ENCODE measurements at places on chromosomes 13 and 19.
A peak's percentile ranks its signal among the peaks of the same experiment; 100 is the strongest.

- DNase-seq: no peak
These were observed 13.2 kb downstream of the MED4 start for GRCh38 chr13:48081739-48082138.

DNA sequence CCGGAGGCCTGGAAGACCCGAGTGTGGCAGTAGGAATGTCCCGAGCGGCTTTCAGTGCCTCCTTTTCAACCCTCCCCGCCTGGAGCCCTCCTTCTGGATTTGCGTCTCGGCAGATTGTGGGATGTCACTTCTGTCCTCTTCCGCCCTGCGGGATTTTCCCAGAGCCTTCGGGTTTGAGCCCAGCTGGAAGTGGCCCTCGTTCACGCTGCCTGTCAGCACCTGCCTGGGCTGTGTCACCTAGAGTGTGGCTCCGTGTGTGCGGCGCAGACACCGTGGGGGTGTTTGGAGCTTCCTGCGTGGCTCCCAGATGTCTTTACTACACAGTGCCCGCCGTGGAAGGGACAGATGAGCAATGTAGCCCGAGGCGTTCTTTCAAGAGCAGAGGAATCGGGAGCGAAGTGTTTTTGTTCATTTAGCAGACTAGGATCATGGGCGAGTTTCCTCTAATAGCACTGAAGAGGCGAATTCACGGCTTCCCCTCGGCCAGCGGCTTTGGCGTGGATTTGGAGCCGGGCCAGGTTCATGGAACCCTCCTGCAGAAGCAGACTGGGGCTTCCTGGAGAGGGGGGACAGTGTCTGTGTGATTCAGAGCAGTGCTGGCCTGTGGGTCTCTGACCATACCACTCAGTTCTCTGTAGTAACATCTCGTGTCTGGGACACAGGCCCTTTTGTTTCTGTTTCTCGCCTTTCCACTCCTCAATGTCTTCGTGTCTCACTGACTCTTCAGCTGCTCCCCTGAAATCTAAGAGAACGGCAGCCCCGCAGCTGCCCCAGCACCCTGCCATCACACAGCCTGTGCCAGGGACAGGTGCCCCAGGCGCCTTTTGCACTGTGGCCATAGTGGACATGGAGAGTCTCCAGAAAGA lies 68.0 kb downstream of the KDM4B start:
- DNase-seq: no peak

DNA sequence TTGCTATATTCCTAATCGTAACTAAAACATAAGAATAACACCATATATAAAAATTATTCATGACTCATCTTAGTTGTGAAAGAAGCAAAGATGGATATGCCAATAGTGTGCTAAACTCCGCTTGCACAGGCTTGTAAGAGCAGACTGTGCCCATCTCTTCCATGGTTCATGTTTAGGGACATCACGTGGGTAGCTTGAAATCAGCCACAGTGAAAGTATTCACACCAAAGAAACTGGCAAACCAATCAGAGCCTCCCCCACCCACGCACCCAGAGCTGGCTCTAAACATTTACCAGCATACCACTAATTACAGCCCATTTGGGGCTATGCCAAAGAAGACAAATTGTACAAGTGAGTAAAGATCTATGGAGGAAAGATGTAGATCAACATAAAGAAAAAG lies 147.5 kb downstream of the DIAPH3 start:
- DNase-seq: no peak

DNA sequence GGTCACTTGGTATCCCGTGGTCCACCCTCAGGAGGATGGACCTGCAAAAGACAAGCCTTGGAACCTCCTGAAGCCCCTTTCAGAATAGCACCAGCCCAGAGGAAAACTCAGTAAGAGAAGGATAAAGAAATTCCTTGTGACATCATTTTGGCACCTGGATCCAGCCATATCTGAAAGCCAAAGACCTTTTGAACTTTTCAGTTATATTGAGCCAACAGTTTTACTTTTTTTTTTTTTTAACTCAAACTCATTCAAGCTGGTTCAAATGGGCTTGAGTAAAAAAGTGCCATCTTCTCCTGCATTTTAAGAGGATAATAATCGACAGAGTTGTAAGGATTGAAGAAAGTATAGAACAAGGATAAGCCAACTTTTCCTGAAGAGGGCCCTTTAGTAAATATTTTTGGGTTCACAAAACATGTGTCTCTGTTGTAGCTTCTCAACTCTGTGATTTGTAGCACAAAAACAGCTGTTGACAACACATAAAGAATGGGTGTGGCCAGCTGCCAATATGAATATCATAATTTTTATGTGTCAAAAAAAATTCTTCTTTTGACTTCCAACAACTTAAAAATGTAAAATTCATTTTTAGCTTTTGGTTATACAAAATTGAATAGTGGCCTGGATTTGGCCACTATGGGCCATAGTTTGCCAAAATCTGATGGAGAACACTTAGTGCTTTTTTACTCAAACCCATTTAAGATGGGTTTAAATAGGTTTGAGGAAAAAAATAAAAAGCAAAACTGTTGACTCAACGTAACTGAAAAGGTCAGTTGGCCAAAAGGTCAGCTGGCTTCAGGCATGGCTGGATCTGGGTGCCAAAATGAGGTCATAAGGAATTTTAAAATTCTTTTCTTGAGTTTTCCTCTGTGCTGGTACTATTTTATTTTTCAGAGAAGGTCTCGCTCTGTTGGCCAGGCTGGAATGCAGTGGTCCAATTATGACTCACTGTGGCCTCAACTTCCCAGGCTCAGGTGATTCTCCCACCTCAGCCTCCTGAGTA lies 50.7 kb downstream of the ACSBG2 start:
- no peak for DNase-seq

DNA sequence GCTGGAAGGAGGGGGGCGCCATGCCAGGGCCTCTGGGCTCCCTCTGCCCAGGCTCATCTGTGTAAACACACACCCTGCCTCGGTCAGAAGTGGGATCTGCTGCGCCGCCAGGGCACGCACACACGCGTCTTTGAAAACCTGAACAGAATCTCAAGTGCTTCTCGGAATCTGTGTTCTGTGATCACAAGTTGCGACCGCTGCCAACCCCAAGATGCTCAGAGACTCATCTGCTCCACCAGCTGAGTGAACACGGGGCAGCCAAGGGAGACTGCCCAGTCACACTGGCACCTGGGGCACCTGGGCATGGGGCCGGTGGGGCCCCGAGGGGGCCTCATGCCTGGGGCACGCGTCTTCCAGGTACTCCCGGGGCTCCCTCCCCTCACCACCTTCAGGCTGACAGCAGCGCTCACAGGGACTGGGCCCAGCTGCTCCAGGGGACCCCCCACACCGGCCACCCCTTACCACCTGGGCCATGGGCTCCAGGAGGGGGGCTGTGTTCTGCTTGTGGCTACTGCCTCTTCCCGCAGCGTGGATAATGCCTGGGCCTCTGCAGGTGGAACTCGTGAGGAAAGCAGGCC lies 59.0 kb downstream of the KLF2 start:
- DNase-seq: no peak

GRCh38 chr13:85665286-85665685 lies 133.9 kb downstream of the SLITRK6 start:
- DNase-seq: no peak

GRCh38 chr13:34502621-34503020 lies 439.4 kb upstream of the NBEA start:
- no peak for DNase-seq

GRCh38 chr13:111259058-111259457 lies 61.4 kb upstream of the TEX29 start:
- no peak for DNase-seq

DNA sequence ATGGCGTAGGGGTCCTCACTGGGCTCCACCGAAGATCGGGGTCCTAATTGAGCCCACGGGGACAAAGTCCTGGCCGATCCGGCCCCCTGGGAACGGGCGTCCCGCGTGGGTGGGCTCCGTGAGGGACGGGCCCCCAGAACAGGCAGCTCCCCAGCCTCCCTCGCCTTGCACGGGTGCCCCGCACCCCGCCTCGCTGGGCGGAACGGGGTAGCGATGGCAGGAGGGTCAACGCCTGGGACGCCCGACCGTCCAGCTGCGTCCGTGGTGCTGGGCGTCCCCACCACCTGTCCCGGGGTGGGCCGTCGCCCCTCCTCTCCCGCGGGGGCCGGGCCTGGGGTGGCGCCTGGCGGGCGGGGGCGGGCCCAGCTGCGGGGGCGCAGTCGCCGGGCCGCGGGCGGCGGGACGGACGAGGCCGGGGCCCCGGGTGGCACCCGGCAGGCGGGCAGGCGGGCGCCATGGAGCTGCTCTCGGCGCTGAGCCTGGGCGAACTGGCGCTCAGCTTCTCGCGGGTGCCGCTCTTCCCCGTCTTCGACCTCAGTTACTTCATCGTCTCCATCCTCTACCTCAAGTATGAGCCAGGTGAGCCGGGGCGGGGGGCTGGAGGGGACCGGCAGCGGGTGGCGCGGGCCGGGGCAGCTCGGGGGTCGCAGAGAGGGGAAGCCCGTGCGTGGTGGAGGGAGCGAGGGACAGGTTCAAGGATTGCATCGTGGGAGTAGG lies at the start of gene TMEM38A:
Gene TMEM38A (plus strand): TSS at position 377 of the 717 bp plus-strand sequence. CDS start 79 bp downstream, at position 456.
- DNase-seq: peak; percentile 40

GRCh38 chr19:35987571-35987896 lies 7.5 kb upstream of the SDHAF1 start:
- DNase-seq: no peak

- no peak for DNase-seq
These were observed 2.0 kb downstream of the GPI start for GRCh38 chr19:34366738-34367623.

DNA sequence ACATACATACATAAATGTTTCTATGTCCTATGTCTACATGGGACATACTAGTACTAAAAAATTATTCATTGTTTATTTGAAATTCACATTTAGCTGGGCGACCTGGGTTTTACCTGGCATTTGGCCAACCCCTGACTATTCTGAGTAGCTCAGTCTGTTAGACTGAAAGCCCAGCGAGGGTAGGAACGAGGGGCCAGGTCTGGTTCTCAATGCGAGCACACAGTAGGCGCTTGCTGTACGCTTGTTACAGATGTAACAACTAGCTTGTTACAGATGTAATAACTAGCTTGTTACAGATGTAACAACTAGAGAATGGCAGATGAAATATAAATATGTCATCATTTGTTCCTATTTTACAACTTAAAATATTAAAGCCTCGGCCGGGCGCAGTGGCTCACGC lies 920 bp upstream of the ANO8 start:
- no peak for DNase-seq

DNA sequence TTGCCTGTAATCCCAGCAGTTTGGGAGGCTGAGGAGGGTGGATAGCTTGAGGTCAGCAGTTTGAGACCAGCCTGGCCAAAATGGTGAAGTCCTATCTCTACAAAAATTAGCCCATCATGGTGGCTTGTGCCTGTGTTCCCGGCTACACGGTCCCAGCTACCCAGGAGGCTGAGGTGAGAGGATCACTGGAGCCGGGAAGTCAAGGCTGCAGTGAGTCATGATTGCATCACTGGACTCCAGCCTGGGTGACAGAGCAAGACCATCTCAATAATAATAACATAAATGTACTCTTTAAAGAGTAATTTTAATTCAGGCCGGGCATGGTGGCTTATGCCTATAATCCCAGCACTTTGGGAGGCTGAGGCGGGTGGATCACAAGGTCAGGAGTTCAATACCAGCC lies 38.7 kb downstream of the SKA3 start:
- no peak for DNase-seq

DNA sequence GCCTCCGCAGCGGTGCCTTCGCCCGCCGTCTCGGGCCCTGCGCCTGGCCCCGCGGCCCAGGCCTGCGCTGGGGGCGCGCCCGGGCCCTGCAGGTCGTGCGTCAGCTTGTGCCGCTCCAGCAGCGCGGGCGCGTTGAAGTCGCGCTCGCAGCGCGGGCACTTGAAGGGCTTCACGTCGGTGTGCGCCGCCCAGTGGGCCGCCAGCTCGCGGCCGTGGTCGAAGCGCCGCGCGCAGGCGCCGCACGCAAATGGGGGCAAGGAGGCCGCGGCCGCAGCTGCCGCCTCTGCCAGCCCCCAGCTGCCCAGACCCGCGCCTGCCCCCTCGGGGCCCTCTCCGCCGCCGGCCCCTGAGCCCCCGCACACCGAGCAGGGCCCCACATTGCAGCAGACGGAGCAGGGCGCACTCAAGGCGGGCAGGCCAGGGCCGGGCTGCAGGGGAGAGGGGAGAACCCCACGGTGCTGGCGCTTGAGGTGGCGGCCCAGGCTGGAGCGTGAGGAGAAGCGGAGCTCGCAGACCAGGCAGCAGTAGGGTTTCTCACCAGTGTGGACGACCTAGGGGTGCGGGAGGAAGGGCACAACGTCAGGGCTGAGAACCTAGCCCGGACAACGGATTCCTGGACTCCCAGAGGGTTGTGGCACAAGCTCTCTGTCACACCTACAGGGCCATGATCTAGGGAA lies 6.1 kb downstream of the FIZ1 start:
- DNase-seq: no peak

DNA sequence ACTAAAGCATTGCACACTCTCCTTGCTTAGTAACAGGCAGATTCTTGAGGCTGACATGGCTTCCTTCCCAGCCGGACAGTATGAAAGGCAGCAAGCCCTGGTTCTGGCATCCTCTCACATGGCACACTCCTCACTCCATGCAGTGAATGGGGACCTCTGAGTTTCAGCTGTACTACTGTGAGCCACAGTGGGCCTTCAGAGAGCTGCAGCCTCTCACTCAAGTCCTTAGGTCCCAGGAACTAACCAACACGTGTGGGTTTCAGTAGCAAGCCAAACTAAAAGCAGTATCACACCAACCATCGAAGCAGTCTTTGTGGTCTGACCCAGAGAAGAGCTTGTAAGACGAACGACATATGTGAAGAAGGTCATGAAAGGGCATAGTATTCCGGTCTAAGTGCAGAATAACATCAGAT lies 128.2 kb downstream of the TBC1D4 start:
- no peak for DNase-seq

DNA sequence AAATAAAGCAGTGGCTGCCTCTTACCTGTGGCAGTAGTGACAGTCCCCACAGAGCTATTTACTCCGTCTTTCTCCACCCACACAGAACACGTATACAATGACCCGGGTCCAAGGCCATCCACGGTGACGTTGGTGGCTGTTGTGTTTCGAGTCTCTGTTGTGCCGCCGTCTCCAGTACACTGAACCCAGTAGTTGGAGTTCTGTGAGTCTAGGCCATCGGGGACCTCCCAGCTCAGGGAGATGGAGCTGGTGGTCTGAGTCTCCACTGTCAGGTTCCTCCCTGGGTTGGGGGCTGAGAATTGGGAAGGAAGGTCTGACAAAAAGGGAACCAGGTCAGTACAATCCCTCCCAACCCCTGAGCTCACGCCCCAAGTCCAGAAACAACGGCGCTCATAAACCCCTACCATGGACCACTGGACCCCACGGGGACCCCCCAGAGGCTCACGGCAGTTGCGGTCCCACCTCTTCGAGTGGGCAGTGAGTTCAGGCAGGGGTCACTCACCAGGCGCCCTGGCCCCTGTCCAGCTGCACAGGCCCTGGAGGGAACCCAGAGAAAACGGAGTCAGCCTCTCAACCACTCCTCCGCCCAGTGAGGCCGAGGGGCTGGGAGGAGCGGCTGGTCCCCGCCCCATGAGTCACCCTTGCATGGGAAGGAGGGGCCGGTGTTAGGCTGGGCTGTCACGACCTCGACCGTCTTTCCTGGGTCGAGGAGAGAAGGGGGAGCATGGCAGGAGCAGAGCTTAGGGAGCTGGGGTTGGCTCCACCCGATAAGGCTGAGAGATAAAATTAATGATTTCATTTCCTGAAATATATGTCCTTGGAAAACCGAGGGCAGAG lies 2.4 kb downstream of the PTPRH start:
- DNase-seq: peak; percentile 34
